ENCODE measurements at places on chromosomes 1 and 21.

DNA sequence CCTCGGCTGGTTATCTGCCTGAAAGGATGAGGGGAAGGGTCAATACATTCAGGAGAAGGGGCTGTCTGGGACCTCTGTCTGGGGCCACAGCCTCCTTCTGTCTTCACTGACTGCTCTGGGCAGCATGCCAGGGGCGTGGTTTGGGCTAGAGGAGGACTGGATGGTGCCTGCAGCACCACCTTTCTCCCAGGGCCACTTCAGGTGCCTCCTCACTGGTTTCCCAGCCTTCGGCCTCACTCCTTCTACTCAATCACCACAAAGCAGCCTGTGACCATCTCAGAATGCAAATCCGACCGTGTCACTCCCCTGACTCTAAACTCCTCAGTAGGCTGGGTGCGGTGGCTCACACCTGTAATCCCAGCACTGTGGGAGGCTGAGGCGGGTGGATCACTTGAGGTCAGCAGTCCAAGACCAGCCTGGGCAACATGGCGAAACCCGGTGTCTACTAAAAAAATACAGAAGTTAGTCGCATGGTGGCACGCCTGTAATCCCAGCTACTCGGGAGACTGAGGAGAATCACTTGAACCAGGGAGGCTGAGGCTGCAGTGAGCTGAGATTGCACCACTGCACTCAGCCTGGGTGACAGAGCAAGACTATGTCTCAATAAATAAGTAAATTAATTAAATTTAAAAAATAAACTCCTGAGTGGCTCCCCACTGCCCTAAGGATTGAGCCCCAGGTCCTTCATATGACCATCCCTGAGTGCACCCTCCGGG is 50.1 kb upstream of the ECE1 start:
- DNase-seq = no peak

- no peak for DNase-seq
These were observed 25.3 kb downstream of the YARS1 start for GRCh38 chr1:32791881-32792280.

DNA sequence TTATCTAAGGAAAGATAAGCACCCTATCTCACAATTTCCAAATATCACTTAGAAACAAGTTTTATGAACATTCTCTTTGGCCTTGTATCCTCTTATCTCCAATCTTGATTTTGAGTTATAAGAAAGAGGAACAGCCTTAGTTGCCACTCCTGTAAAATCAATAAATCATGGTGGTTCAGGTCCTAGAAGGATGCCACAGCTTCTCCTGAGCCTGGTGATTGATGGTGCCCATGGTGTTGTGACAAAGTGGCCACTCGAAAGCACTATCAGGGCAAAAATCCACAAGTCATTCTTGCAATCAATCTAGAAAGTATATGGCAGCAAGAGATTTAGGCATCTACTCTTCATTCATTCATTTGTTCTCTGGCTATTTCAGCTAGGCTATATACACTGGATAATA is 27.8 kb downstream of the GBP6 start:
- DNase-seq = no peak

- peak; percentile 33 for DNase-seq
These were observed 553.6 kb downstream of the NUF2 start for GRCh38 chr1:163875200-163875926.

GRCh38 chr1:115036814-115037507 is 7.3 kb downstream of the TSHB start:
- DNase-seq = no peak

All from retinal pigment epithelial cell (primary cell).